NCI-H146 (cell line): ENCODE measurements at places on chromosomes 5 and 9.
A peak's percentile ranks its signal among the peaks of the same experiment; 100 is the strongest.

DNA sequence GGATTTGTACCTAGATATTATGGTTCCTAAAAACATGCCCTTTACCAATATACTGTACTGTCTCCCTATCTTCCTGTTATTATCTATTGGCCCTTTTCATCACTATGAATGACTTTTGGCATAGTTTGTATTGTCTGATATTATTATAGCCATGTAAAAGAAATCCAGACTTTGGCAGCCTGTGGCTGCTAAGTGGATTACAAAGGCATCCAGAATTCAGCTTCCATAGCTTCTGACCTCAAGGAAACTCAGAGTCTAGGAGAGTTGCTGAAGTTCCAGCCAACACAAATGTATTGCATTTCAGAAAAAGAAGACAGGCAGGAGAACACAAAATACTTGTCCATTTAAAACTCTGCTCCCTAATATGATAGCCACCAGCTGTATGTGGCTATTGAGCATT, 319.2 kb upstream of the MPDZ start:
- DNase-seq = no peak

DNA sequence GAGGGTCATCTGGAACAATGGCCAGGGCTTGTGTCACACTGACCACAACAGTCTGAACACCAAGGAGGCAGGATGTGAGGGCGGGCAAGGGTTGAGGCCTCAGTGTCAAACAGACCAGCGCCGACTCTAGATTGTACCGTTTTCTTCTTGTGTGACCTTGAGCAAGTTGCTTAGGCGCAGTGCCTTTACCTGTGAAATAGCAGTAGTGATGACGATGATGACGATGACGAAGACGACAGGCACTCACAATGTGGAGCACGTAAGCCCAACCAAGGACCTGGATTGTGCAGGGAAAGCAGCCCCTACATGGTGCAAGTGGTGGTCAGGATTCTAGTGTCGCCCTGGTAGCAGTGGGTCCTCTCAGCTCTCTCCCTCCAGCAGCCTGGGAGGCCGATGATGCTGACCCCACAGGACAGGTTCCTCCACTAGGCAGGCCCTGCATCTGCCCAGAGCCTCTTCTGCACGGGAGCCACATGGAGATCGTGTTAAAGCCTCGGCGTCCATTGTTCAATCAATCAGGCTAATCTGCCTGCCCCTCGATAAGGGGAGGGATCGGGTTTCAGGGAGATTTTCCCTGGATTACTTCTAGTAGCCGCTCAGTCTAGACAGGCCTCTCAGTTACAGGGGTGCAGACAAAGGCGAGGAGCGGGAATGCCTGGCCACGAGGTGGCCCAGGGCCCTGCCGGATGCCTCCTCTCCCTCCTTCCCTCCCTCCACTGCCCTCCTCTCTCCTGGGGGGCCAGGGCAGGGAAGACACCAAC, 91.7 kb downstream of the MACROH2A1 start:
- peak; percentile 70 for DNase-seq

DNA sequence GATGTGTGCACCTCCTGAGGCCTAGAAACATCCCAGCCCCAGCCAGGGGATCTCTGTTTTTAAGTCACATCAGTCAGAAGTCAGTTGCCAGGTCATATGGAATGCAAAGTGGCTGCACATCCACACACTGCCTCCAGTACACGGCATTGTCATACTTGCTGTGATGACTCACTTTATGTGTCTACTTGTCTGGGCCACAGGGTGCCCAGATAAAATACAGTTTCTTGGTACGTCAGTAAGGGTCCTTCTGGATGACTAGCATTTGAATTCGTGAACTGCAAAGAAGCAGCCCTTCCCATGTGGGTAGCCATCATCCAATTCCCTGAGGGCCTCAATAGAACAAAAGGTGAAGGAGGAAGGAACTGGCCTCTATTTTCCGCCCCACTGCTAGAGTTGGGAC, 27.7 kb downstream of the AUH start:
- no peak for DNase-seq

- DNase-seq = peak; percentile 20
These were observed 171.6 kb downstream of the PAX5 start for GRCh38 chr9:36862206-36863145.

GRCh38 chr5:100787648-100788047, 115.4 kb downstream of the ST8SIA4 start:
- no peak for DNase-seq

DNA sequence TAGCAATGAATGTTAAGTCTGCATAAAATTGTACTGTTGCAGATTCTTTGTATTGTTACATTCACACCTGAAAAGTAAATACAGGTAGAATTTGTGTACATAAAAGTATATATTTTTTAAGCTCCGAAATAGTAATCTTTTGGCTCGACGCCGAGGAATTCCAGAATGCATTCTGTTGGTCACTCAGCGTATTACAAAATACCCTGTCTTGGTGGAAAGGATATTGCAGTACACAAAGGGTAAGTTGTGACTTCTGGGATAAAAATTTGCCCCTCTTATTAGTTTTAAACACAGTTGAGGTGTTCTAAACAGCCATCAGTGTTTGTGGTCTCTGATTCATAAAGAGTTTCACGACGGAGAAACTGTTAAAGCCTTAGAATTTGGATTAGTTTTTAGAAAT, 257.6 kb downstream of the ARHGEF28 start:
- DNase-seq = no peak

DNA sequence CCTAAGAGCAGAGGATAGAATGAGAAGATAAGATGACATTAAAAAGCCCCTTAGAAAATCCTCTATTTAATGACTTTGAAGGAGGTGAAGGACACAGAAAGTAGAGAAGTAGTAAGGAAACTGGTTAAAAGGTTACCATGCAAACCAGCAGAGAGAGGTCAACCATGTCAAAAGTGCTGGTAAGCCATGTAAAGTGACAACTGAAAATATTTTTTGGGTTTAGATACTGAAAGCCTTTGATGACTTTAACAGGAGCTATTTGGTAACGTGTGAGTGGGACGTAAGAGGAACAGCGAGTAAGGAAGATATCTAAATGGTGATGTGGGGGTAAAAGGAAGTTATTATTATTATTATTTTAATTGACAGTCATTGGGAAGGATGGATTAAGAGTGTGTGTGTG, 56.9 kb downstream of the MACIR start:
- no peak for DNase-seq

- DNase-seq = no peak
These were observed 36.8 kb downstream of the PTGES start for GRCh38 chr9:129716091-129716490.

GRCh38 chr5:114957384-114957783, 212.3 kb downstream of the TRIM36 start:
- DNase-seq = no peak

DNA sequence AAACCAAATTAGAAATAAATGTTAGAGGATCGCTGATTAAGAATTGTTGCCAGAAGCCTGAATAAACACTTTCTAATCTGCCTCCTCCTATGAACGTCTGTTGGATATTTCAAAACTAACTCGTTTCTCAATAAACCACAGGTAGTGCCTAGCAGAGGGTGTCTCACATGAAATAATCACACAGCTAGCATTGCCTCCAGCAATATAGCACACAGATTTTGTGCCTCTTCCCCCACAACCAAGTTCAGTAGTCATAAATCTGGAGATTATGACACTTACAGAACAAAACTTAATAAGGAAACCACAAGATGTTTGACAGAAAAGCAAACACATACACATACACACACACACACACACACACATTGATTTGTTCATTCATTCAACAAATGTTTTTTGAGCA, 173.2 kb upstream of the CDH10 start:
- DNase-seq = no peak

GRCh38 chr9:37971108-37971459, 67.2 kb upstream of the SLC25A51 start:
- no peak for DNase-seq
